Naive thymus-derived CD4-positive, alpha-beta T cell (primary cell): ENCODE measurements at places on chromosomes 13 and 19. TPM values are rescaled to one million over a fixed set of nuclear protein-coding genes. Genes with fewer than 3 reads are reported as not detected.

GRCh38 chr19:12788682-12789097 lies 2.6 kb upstream of the JUNB start:
- H3K4me1 ChIP-seq = peaks cover 38% of the 10 kb centered on the region
- no peak for DNase-seq
- no peaks in the 10 kb centered on the region for H3K27me3 ChIP-seq
- H3K36me3 ChIP-seq = no peaks in the 10 kb centered on the region
- peak overlapping the region; percentile 99 for H3K27ac ChIP-seq
- no peak overlapping the region for H3K4me3 ChIP-seq

DNA sequence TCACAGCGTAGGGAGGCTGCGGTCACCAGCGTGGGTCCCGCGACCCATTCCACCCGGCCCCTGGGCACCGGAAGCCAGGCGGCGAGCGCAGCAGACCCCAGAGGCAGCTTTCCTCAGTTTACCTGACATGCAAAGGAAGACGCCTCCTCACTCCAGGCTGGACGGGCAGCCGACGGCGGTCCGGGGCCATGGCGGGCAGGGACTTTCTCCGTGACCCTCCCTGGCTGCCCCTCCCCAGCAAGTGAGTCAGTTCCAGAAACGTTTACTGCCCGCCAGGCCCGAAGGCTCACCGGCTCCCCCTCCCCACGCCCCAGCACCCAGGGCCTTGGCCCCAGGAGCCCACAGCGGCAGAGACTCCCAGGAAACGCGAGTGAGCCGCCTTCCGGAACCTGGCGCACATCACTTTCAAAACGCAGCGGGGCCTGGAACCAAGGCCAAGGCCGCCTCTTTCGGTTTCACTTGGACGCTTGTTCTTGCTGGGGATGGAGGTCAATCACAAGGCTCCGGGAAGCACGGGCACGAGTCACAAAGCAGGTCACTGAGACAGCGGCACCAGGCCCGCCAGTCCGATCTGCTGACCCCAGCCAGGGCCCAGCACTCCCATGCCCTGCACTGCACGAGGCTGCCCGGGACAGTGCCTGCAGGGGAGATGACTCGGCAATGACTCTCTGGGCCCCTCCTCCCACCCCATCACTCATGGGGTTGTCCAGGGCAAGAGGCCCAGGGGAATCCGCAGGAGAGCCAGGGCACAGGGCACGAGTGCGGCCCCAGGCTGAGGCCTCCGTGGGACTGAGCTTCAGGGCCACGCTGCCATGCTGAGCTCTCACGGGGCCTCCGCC lies 5.3 kb downstream of the SBNO2 start:
- H3K4me3 ChIP-seq = no peak overlapping the region
- peaks cover 28% of the 10 kb centered on the region for H3K36me3 ChIP-seq
- DNase-seq = no peak

DNA sequence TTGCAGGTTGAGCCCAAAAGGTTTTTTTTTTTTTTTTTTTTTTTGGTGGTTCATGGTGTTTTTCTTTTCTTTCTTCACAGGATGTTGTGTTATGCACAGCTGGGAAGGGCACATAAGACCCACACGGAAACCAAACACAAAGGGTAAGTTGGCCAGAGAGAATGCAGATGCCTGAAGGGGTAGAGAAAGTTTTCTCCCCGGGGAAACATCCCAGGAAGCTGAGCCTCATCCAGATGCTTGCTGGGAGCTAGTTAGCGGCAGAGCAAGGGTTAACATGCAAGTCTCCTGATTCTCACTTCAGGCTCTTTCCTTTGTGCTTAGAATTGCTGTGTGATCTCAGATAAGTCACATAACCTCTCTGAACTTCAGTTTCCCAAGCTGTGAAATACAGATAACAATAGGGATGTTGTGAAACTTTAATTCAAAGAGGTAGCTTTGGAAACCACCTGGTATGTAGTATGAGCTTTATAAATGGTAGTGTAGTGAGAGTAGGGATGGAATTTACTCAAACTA lies 3.1 kb downstream of the ADGRE1 start:
- peak overlapping the region; percentile 65 for H3K27ac ChIP-seq
- H3K27me3 ChIP-seq = no peaks in the 10 kb centered on the region
- H3K4me1 ChIP-seq = peaks cover 31% of the 10 kb centered on the region
- DNase-seq = peak; percentile 75
- peak overlapping the region; percentile 38 for H3K4me3 ChIP-seq
- H3K36me3 ChIP-seq = no peaks in the 10 kb centered on the region

DNA sequence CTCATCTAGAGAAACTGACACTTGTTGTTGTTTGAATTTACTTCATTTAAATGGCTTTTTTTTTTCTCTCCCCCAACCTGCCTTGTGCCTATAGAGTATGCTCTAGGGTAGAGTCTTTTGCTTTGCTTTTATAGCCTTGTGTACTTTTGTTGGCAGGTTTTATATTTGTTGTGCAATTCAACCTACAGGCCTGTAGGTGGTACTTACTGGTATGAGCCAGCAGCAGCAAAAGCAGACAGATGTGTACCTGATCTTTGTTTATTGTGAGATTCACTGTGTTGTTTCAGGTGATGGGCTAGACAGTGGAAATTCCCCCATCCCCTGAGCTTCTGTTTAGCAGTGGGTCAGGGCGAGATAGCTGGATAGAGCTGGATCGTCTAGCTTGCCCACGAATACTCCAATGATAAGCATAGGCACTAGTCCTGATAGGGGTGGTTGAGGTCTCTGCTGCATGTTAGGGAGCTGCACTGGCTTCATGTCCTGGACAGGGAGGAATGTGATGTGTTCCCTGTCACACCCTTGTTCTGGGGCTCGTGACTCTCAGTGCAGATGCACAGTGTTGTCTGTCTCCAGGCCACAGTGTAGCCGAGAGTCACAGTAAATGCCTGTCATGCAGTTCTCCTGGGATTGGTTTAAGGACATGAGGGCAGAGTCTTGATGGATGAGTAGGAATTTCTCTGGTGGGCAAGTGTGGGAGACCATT lies 21.3 kb downstream of the DNAJC3 start:
- no peaks in the 10 kb centered on the region for H3K27me3 ChIP-seq
- H3K4me3 ChIP-seq = no peak overlapping the region
- H3K36me3 ChIP-seq = no peaks in the 10 kb centered on the region
- no peak for DNase-seq
- no peaks in the 10 kb centered on the region for H3K4me1 ChIP-seq

GRCh38 chr19:28542394-28543243 lies 670.3 kb downstream of the UQCRFS1 start:
- no peak for DNase-seq
- H3K4me3 ChIP-seq = no peak overlapping the region
- no peaks in the 10 kb centered on the region for H3K27me3 ChIP-seq
- H3K4me1 ChIP-seq = no peaks in the 10 kb centered on the region
- no peak overlapping the region for H3K27ac ChIP-seq

DNA sequence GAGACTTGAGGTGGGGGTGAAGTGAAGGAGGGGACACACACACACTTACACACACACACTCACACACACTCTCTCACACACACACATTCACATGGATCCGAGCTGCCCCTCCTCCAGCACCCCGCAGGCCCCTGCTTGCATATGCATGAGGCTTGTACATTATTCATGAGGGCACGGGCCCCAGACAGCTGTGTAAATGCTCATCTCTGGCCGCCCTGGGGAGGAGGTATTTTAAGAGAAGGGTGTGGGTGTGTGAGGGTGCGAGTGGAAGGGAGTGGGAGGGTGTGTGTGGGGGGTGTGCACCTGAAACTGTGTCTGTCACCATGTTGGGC lies 2.4 kb downstream of the NCAN start:
- DNase-seq = no peak
- no peak overlapping the region for H3K4me3 ChIP-seq
- H3K27me3 ChIP-seq = peaks cover 2% of the 10 kb centered on the region
- H3K27ac ChIP-seq = no peak overlapping the region
- no peaks in the 10 kb centered on the region for H3K36me3 ChIP-seq

DNA sequence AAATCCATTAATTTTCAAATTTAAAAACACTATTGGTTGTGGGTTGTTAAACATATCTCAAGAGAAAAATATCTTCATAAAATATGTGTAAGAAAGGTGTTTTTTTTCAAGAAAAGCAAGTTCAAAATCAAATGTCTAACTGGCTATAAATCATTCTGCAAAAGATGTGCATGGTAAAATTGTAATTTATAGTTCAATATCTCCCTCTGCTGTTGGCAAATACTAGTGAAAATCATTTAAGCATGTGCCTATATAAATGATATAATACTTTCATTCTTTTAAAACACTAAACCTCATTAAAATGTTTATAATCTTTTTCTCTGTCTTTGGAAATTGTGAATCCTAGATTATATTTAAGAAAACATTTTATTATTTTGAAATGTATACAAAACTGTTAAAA lies 17.2 kb upstream of the SLITRK6 start:
- H3K4me1 ChIP-seq = no peaks in the 10 kb centered on the region
- H3K27ac ChIP-seq = no peak overlapping the region
- no peaks in the 10 kb centered on the region for H3K36me3 ChIP-seq
- H3K4me3 ChIP-seq = no peak overlapping the region
- DNase-seq = no peak

DNA sequence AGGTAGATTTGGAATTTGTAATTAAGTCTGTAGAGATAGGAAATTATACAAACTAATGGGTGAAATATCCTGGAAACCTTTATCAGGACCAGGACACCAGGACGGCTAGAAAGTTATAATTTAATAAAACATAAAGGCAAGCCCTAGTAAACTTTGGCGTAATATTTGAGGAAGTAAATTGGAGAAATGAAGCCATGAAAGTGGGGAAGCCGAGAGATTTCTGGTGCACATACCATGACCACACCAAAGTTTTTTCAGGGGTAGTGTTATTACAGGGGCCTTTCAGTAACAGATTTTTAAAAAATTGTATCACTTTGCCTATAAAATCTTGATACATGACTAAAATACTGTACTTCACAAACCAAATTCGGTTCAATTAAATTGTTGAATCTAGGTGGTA lies 54.7 kb upstream of the URAD start:
- H3K27me3 ChIP-seq = no peaks in the 10 kb centered on the region
- no peak overlapping the region for H3K4me3 ChIP-seq
- no peak for DNase-seq
- no peaks in the 10 kb centered on the region for H3K4me1 ChIP-seq
- no peak overlapping the region for H3K27ac ChIP-seq

GRCh38 chr13:95833126-95833525 lies 156.2 kb downstream of the DNAJC3 start:
- H3K4me3 ChIP-seq = no peak overlapping the region
- H3K36me3 ChIP-seq = no peaks in the 10 kb centered on the region
- DNase-seq = no peak
- H3K4me1 ChIP-seq = no peaks in the 10 kb centered on the region

GRCh38 chr13:76917095-76917494 lies 30.9 kb upstream of the KCTD12 start:
- no peaks in the 10 kb centered on the region for H3K4me1 ChIP-seq
- H3K27ac ChIP-seq = no peak overlapping the region
- DNase-seq = no peak
- no peak overlapping the region for H3K4me3 ChIP-seq
- H3K36me3 ChIP-seq = no peaks in the 10 kb centered on the region

DNA sequence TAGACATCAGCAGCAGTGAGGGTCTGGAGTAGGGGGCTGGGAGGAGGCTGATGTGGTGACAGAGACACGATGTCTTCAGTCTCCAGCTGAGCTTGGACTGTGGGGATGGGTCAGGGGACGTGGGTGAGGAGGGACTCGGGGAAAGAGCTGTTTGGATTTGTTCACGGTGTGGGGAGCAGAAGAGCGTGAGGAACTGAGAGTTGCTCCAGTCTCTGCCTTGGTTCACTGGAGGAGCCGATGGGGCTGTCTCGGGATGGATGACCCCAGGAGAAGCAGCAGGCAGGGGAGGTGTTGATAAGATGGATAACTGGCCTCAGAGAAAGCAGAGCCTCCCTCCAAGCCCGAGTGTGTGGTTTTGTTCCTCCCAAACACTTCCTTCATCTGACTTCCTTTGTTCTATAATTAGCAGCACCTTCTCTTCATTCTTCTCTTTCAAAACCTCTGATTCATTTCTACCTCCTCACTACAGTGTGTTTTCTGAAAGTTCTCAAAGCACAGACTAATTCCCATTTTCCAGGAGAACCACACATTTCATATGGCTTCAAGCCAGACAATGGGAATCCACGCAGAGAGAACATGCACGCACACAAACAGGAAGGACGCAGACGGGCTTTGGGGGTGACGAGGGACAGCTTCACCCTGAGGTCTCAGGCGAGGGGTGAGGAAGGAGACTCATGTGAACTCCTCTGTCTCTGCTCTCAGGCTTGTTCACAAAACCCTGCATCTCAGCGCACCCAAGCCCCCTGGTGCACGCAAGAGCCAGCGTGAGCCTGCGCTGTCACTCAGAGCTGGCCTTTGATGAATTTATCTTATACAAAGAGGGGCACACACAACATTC lies 18.6 kb downstream of the LAIR2 start:
- DNase-seq = no peak
- H3K4me3 ChIP-seq = peak overlapping the region; percentile 2
- H3K4me1 ChIP-seq = peaks cover 13% of the 10 kb centered on the region

GRCh38 chr13:91594061-91594460 lies 195.6 kb downstream of the GPC5 start:
- H3K4me1 ChIP-seq = no peaks in the 10 kb centered on the region
- H3K27ac ChIP-seq = no peak overlapping the region

DNA sequence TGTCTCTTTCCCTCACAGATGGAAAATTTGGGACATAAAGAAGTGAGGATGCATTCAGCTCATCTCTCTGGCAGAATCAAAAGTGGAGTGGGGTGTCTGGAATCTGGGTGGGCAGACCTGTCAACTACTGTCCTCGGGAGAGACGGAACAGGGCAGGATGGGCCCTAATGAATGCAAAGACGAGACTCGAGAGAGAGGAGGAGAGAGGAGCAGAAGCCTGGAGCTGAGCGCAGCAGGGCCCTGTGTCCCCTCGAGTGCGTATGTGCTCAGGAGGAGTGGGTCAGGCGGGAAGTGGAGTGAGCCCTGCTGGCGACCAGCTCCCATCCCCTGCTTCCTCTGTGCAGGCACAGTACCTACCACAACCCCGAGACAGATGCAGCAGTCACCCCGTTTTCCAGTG lies 78.9 kb downstream of the TEX29 start:
- no peak for DNase-seq
- H3K4me3 ChIP-seq = no peak overlapping the region
- no peaks in the 10 kb centered on the region for H3K4me1 ChIP-seq
- no peaks in the 10 kb centered on the region for H3K27me3 ChIP-seq
- no peaks in the 10 kb centered on the region for H3K36me3 ChIP-seq

DNA sequence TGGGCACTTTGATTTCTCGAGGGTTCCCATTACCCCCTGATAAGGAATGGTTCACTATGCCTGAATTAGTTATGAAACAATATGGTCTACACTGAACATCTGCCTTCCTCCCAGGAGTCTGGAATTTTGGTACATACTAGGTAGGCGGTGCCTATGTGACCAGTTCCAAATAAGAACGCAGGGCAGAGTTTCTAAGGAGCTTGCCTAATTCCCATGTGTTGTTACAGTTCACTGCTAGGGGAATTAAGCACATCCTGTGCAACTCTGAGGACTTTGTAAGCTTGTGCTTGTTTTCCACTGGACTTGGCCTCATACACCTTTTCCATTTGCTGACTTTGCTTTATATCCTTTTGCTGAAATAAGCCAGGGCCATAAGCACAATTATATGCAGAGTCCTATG lies 29.2 kb downstream of the RBM26 start:
- no peak overlapping the region for H3K4me3 ChIP-seq
- H3K4me1 ChIP-seq = no peaks in the 10 kb centered on the region
- H3K36me3 ChIP-seq = peaks cover 15% of the 10 kb centered on the region
- H3K27ac ChIP-seq = no peak overlapping the region
- no peaks in the 10 kb centered on the region for H3K27me3 ChIP-seq

- DNase-seq = peak; percentile 44
- peak overlapping the region; percentile 88 for H3K27ac ChIP-seq
- H3K4me1 ChIP-seq = peaks cover 50% of the 10 kb centered on the region
- no peaks in the 10 kb centered on the region for H3K27me3 ChIP-seq
- H3K4me3 ChIP-seq = peak overlapping the region; percentile 89
- peaks cover 16% of the 10 kb centered on the region for H3K36me3 ChIP-seq
Observed at GRCh38 chr13:99303863-99304521, 3.2 kb downstream of the GPR183 start.

The PSG11 gene
- 0.27 TPM for total RNA-seq

The PTH2 gene
- not detected for total RNA-seq

The CD33 gene
- total RNA-seq = 13.2 and 13.4 TPM in 2 replicates

The PROZ gene
- total RNA-seq = not detected

The OR7A5 gene
- not detected in 2 replicates for total RNA-seq

The NKPD1 gene
- 0.07 and 0.20 TPM in 2 replicates for total RNA-seq
